ENCODE measurements at places on chromosomes 2 and 18.

DNA sequence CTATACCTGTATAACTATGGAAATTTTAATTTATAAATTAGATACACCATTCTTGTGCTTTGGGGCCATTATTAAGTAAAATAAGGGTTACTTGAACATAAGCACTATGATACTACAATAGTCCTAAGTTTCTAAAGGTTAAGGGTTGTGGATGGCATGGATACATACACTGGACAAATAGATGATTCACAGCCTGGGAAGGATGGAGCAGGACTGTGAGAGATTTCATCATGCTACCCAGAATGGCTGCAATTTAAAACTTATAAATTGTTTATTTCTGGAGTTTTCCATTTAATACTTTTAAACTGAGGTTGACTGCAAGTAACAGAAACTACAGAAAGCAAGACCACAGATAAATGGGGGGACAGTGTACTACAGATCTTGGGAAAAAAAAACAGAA is 295.8 kb upstream of the ZNF804A start:
- no peak for DNase-seq

GRCh38 chr2:173706936-173707335 is 258.2 kb downstream of the SP3 start:
- DNase-seq = no peak

DNA sequence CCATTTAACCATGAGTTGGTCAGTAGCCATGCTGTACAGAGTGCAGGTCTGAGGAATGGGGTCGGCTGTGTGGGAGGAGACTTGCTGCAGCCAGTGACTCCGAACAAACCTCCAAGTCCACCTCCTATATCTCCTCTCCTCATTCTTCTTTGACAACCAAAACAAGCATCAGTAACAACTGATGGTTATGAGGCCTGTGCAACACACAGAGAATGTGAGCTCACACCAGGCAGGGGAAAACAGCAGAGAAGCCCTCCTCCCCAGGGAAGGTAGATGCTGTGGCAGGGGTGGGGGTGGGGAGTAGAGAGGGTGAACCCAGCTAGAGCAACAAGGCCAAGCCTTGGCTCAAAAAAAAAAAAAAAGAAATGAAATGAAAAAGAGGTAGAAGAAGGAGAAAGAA is 12.3 kb upstream of the CNGA3 start:
- no peak for DNase-seq

DNA sequence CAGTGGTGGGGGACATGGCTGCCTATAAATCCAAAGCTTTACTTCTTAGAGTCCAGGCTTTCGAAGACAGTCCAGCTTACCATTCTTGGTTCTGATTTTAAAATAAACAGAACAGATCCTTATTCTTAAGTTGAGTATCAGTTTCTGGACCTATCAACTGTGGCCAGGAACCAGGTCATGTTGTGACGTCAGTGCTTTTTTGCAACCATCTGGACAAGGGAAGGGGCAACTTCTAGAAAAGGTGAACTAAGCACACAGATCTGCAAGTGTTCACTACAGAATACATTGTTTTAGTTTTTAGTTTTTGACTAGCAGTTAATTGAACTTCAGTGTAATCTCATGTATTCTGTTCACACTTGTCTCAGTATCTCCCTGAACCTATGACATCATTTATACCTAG is 326.0 kb upstream of the MGAT5 start:
- DNase-seq = no peak

GRCh38 chr2:25230198-25230947 is 62.0 kb upstream of the POMC start:
- no peak for DNase-seq

DNA sequence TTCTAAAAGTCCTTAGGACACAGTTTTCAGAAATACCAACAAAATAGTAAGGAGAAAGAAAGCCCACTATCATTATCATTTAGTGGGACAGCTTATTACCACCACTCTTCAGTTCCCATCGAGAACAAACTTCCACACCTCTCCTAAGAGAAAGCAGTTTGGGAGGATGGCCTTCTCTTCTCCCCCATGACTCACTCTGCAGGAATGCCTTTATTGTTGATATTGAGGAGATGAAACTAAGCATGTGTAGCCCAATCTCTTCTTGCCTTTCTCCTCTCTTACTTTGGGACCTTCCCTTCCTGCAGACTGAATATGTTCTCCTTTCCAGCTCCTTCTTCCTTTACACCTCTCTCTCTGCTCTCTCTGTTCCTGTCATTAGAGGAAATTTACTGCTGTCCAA is 30.0 kb upstream of the ERMN start:
- DNase-seq = no peak

- no peak for DNase-seq
Observed at GRCh38 chr2:240998995-240999791, 775 bp downstream of the SNED1 start.

GRCh38 chr2:48722391-48722790 is 33.1 kb downstream of the LHCGR start:
- DNase-seq = no peak

Measured in 8988T (cell line).